Colonic mucosa (tissue), 4 donors: ENCODE measurements at places on chromosomes 3 and 15. TPM values are rescaled to one million over a fixed set of nuclear protein-coding genes. Genes with fewer than 3 reads are reported as not detected.

Gene FETUB
- 0.27 TPM for total RNA-seq

Gene EXD1
- total RNA-seq = not detected

Gene SLC9C1
- total RNA-seq = 0.13 TPM

Gene TMC3
- total RNA-seq = not detected

Gene LPP
- 246 TPM for total RNA-seq

Gene CELF6
- total RNA-seq = 0.93 TPM

Gene IRAK2
- 2.6 TPM for total RNA-seq

- no peak overlapping the region for H3K4me3 ChIP-seq
- no peaks in the 10 kb centered on the region for H3K4me1 ChIP-seq
- no peak for DNase-seq
- no peaks in the 10 kb centered on the region for H3K36me3 ChIP-seq
- no peaks in the 10 kb centered on the region for H3K27me3 ChIP-seq
These were observed 8.6 kb downstream of the MAP3K13 start for GRCh38 chr3:185371306-185372074.

GRCh38 chr3:20424086-20424485 lies 238.1 kb upstream of the SGO1 start:
- no peak overlapping the region for H3K27ac ChIP-seq
- no peaks in the 10 kb centered on the region for H3K27me3 ChIP-seq
- no peaks in the 10 kb centered on the region for H3K36me3 ChIP-seq
- H3K4me1 ChIP-seq = no peaks in the 10 kb centered on the region
- H3K4me3 ChIP-seq = no peak overlapping the region

DNA sequence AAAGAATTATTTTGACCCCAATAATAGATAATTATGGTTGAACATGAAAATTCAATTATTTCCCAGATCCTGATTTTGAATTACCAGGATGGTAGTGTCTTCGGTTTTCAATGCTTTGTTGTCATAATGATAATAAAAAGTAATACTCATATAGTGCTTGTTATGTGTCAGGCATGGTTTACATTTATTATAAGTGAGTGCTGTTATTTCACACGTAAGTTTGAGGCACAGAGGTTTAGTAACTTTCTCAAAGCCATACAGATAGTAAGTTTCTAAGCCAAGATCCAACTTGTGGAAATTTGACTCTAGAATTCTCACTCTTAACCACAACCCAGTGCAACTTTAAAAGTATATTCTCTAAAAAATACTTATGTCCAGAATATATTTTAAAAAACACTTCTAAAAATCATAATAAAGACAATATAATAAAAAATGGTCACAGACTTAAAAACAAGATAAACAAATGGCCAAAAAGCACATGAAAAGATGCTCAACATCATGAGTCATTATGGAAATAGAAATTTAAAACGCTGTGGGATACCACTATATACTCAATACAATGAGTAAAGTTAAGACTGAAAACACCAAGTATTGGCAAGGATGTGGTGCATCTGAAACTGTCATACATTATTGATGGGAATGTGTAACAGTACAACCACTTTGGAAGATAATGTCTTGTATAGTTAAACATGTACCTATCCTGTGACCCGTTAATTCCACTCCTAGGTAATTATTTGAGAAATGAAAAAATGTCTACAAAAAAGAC lies 45.2 kb downstream of the SPRED1 start:
- H3K27me3 ChIP-seq = no peaks in the 10 kb centered on the region
- no peak overlapping the region for H3K4me3 ChIP-seq
- no peak for DNase-seq
- no peaks in the 10 kb centered on the region for H3K4me1 ChIP-seq

GRCh38 chr3:32592696-32593353 lies 22.2 kb upstream of the DYNC1LI1 start:
- DNase-seq = no peak
- H3K36me3 ChIP-seq = no peaks in the 10 kb centered on the region
- H3K4me1 ChIP-seq = no peaks in the 10 kb centered on the region
- no peak overlapping the region for H3K27ac ChIP-seq
- no peak overlapping the region for H3K4me3 ChIP-seq

GRCh38 chr3:125212509-125213363 lies at the start of gene SLC12A8:
SLC12A8 (minus strand) TSS chr3:125212748; CDS start chr3:125211349, 1,399 bp downstream.
- peak within 1 kb of the TSS; percentile 53 for H3K4me3 ChIP-seq
- no peak within 1 kb of the TSS for H3K27ac ChIP-seq
- H3K36me3 ChIP-seq = no peaks in the 10 kb centered on the region

- H3K27me3 ChIP-seq = no peaks in the 10 kb centered on the region
- H3K4me3 ChIP-seq = no peak overlapping the region
- DNase-seq = no peak
- H3K36me3 ChIP-seq = no peaks in the 10 kb centered on the region
- peaks cover 3% of the 10 kb centered on the region for H3K4me1 ChIP-seq
These were observed 181.7 kb downstream of the CHST2 start for GRCh38 chr3:143301031-143301901.

DNA sequence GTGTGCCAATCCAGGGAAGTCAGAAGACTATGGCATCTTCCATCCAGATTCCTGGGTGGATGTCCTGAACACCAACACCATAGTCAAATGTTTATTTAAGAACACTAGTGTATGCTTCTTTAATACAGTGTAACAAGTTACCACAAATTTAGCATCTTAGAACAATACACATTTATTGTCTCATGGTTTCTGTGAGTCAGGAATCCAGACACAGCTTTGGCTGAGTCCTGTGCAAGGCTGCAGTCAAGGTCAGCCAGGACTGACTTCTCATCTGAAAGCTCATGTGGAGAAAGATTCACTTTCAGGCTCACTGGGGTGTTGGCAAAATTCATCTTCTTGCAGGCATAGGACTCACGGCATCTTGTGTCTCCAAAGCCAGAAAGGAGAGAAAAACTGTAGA lies 143.4 kb downstream of the ANXA2 start:
- H3K27me3 ChIP-seq = no peaks in the 10 kb centered on the region
- no peak overlapping the region for H3K27ac ChIP-seq
- no peak overlapping the region for H3K4me3 ChIP-seq
- DNase-seq = no peak
- H3K4me1 ChIP-seq = no peaks in the 10 kb centered on the region
- no peaks in the 10 kb centered on the region for H3K36me3 ChIP-seq

GRCh38 chr3:3847994-3848922 lies 49.0 kb downstream of the LRRN1 start:
- H3K36me3 ChIP-seq = no peaks in the 10 kb centered on the region
- no peaks in the 10 kb centered on the region for H3K27me3 ChIP-seq
- no peaks in the 10 kb centered on the region for H3K4me1 ChIP-seq
- H3K4me3 ChIP-seq = no peak overlapping the region
- no peak for DNase-seq

DNA sequence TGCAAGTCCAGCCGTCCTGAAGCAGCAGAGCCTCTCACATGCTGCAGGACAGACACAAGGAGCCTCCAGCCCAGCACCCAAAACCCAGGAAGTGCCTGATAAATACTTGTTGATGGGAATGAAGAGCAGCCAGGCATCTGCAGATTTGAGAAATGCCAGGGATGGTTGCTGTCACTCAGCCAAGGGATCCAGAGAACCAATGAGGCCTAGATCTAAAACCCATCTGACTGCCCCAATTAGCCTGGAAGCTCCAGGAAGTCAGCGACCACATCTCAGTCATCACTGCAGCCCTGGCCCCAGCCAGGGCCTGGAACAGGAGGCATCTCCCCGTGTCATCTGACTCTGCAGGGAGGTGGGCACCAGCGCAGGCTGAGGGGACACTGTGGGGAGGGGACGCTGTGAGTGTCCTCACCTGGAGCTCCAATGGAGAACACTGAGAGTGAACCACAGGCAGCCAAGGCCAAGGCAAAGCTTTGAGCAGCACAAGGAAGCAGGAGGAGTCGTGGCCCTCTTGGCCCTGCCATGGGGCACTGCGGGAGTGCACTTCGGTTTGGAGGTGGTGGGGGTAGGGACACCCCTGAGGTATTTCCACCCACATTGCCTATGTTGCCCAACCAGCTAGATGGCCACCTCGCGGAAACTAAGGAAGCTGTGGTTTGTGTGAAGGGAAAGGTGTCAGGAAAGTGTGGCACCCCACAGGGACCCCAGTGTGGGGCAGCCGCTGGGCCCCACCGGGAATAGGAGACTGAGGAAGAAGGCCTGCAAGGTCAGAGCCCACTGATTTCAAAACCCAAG lies 229.5 kb downstream of the VPS13C start:
- no peak overlapping the region for H3K27ac ChIP-seq
- no peaks in the 10 kb centered on the region for H3K36me3 ChIP-seq
- DNase-seq = no peak
- no peak overlapping the region for H3K4me3 ChIP-seq

- H3K27me3 ChIP-seq = no peaks in the 10 kb centered on the region
- no peak for DNase-seq
- no peak overlapping the region for H3K27ac ChIP-seq
- H3K36me3 ChIP-seq = peaks cover 35% of the 10 kb centered on the region
These were observed 10.6 kb downstream of the ACAA1 start for GRCh38 chr3:38126121-38126892.

DNA sequence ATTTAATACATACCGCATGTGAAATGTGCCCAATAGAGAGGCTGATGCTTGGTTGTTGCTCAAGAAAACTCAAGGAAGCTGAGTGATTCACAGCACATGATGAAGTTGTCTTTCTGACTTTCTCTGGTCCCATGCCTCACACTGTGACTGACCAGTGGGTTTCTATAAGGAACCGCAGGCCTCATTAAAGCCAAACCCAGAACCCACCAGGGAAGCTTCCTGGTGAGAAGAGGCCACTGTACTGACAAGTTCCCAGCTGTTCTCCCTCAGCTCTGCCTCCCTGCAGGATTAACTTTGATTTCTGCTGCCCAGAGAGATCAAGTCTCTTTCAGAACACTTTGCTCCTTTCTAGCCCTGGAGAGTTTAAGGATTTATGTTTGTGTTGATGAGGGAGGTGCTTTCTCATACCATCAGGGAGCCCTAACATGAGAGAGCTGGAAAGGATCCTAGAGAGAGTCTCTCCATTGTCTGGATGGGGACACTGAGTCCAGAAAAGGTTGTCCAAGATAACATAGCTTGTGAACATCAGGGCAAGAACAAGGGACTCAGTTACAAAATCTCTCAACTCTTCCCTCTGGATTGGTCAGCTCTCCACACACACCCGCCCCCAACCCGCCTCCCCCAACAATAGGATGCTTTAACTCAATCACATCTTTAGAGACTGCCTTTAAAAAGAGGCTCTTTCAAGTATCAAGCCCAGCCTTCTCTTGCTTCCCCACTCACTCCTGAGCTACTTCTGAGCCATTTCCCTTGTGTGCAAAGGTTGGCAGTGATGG lies 303.2 kb upstream of the TLE3 start:
- no peak overlapping the region for H3K4me3 ChIP-seq
- H3K27ac ChIP-seq = no peak overlapping the region
- DNase-seq = no peak
- H3K4me1 ChIP-seq = no peaks in the 10 kb centered on the region
- no peaks in the 10 kb centered on the region for H3K27me3 ChIP-seq

- no peak overlapping the region for H3K4me3 ChIP-seq
- H3K36me3 ChIP-seq = no peaks in the 10 kb centered on the region
- no peak overlapping the region for H3K27ac ChIP-seq
- H3K27me3 ChIP-seq = no peaks in the 10 kb centered on the region
- DNase-seq = no peak
These were observed 40.2 kb upstream of the ATP13A5 start for GRCh38 chr3:193418576-193419373.

GRCh38 chr3:141233457-141234161 lies 2.0 kb downstream of the PXYLP1 start:
- H3K27me3 ChIP-seq = no peaks in the 10 kb centered on the region
- no peak for DNase-seq
- no peaks in the 10 kb centered on the region for H3K36me3 ChIP-seq
- H3K4me3 ChIP-seq = no peak overlapping the region
- peaks cover 4% of the 10 kb centered on the region for H3K4me1 ChIP-seq

- DNase-seq = no peak
- H3K4me1 ChIP-seq = no peaks in the 10 kb centered on the region
These were observed 736.8 kb downstream of the MCTP2 start for GRCh38 chr15:94968133-94968532.

- no peak overlapping the region for H3K27ac ChIP-seq
- no peaks in the 10 kb centered on the region for H3K4me1 ChIP-seq
- no peak for DNase-seq
- H3K27me3 ChIP-seq = no peaks in the 10 kb centered on the region
These were observed 2.9 kb upstream of the GMNC start for GRCh38 chr3:190865419-190865818.

DNA sequence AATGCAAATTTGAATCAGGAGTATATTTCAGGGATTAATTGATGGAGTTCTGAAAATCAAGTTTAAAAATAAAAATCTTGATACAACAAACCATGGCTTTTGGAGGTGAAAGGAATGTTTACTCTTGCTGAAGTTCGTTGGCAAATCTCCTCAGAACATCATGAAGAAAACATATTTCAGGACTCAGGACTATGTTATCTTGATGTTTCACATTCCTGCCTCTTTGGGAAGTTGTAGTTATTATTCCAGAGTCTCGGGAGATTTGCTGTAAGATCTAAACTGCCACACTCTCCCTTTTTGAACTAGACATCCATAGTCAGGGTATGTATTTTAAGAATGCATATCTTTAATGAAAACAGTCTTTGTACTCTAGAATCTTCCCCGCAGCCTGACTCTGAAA lies 271.2 kb downstream of the RBMS3 start:
- H3K4me1 ChIP-seq = no peaks in the 10 kb centered on the region
- H3K36me3 ChIP-seq = no peaks in the 10 kb centered on the region
- DNase-seq = no peak
- H3K27ac ChIP-seq = no peak overlapping the region
- no peaks in the 10 kb centered on the region for H3K27me3 ChIP-seq

GRCh38 chr3:58874248-58874741 lies 175.5 kb downstream of the CFAP20DC start:
- no peak overlapping the region for H3K4me3 ChIP-seq
- H3K4me1 ChIP-seq = no peaks in the 10 kb centered on the region
- H3K27ac ChIP-seq = no peak overlapping the region
- H3K27me3 ChIP-seq = no peaks in the 10 kb centered on the region

GRCh38 chr3:70360979-70361760 lies 48.7 kb upstream of the MDFIC2 start:
- no peak overlapping the region for H3K27ac ChIP-seq
- no peak overlapping the region for H3K4me3 ChIP-seq
- H3K4me1 ChIP-seq = no peaks in the 10 kb centered on the region
- DNase-seq = no peak

DNA sequence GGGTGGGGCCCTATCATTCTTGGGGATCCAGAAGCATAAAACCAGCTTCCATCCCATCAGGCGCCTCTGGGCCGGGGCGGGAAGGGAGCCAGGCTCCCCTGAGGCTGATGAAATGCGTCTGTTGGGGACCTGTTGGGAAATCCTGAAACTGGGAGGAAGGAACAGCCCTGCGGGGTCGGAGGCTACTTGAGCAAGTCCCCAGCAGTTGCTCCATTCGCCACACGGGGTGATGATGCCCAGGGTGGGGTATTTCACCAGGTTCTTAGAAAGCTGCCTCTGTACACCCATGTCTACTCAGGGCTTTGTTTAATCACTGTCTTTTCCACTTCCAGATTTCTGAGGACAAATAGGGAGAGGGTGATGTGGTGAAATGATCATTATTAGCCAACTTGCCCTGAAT lies 25.4 kb upstream of the TSEN2 start:
- H3K27me3 ChIP-seq = no peaks in the 10 kb centered on the region
- H3K36me3 ChIP-seq = no peaks in the 10 kb centered on the region
- peaks cover 14% of the 10 kb centered on the region for H3K4me1 ChIP-seq
- DNase-seq = no peak
- no peak overlapping the region for H3K4me3 ChIP-seq
